ENCODE measurements at places on chromosomes 4 and X. TPM values are rescaled to one million over a fixed set of nuclear protein-coding genes. Genes with fewer than 3 reads are reported as not detected.

GRCh38 chr4:176902710-176903323, 110.1 kb upstream of the VEGFC start:
- peak overlapping the region; percentile 74 for H3K27ac ChIP-seq
- H3K27me3 ChIP-seq: no peaks in the 10 kb centered on the region
- H3K4me1 ChIP-seq: peaks cover 4% of the 10 kb centered on the region
- H3K36me3 ChIP-seq: no peaks in the 10 kb centered on the region
- no peak overlapping the region for H3K4me3 ChIP-seq
- no peak for DNase-seq

DNA sequence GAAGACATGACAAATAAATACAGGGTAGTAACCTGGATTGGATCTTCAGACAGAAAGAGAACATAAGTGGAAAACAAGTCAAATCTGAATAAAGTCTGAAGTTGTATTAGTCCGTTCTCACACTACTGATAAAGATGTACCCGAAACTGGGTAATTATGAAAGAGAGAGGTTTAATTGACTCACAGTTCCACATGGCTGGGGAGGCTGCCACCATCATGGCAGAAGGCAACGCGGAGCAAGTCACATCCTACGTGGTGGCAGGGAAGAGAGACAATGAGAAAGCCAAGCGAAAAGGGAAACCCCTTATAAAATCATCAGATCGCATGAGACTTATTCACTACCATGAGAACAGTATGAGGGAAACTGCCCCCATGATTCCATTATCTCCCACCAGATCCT, 82.8 kb downstream of the USP46 start:
- no peaks in the 10 kb centered on the region for H3K36me3 ChIP-seq
- DNase-seq: no peak
- no peak overlapping the region for H3K27ac ChIP-seq

- no peaks in the 10 kb centered on the region for H3K4me1 ChIP-seq
- H3K27me3 ChIP-seq: no peaks in the 10 kb centered on the region
- DNase-seq: no peak
- H3K36me3 ChIP-seq: no peaks in the 10 kb centered on the region
- H3K4me3 ChIP-seq: no peak overlapping the region
These were observed 47.7 kb upstream of the SYTL5 start for GRCh38 chrX:37958525-37959211.

Gene ADGRG2
- total RNA-seq: not detected

DNA sequence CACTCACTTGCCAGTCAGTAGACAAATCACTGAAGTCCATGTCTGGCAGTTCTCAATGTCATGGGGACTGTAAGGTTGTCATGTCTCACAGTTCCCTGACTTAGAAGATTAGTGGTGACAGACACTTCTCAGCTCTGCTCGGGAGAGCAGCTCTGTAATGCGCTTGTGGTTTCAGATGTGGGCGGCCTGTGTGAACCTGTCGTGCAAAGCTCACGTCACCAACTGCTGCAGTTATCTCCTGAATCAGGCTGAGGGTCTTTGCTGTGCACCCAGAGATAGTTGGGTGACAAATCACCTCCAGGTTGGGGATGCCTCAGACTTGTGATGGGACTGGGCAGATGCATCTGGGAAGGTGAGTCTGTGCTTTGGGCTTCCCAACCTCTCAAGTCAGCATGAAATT, at the start of gene IL9R:
IL9R (plus strand) TSS at position 261 of the 400 bp plus-strand sequence; CDS start at position 325, 64 bp downstream.
- peaks cover 12% of the 10 kb centered on the region for H3K4me1 ChIP-seq
- DNase-seq: peak; percentile 69
- H3K36me3 ChIP-seq: no peaks in the 10 kb centered on the region
- peak within 1 kb of the TSS; percentile 54 for H3K27ac ChIP-seq

- no peak overlapping the region for H3K27ac ChIP-seq
- H3K36me3 ChIP-seq: peaks cover 23% of the 10 kb centered on the region
- no peak for DNase-seq
- peaks cover 11% of the 10 kb centered on the region for H3K4me1 ChIP-seq
These were observed 41.6 kb upstream of the CXorf38 start for GRCh38 chrX:40688929-40689328.

GRCh38 chr4:69563424-69563823, 67.7 kb upstream of the UGT2B4 start:
- H3K27ac ChIP-seq: no peak overlapping the region
- no peaks in the 10 kb centered on the region for H3K4me1 ChIP-seq
- no peak overlapping the region for H3K4me3 ChIP-seq

- DNase-seq: no peak
- no peak overlapping the region for H3K4me3 ChIP-seq
- peaks cover 6% of the 10 kb centered on the region for H3K36me3 ChIP-seq
- H3K4me1 ChIP-seq: peaks cover 20% of the 10 kb centered on the region
These were observed 73.4 kb downstream of the CYTL1 start for GRCh38 chr4:4945829-4946228.

DNA sequence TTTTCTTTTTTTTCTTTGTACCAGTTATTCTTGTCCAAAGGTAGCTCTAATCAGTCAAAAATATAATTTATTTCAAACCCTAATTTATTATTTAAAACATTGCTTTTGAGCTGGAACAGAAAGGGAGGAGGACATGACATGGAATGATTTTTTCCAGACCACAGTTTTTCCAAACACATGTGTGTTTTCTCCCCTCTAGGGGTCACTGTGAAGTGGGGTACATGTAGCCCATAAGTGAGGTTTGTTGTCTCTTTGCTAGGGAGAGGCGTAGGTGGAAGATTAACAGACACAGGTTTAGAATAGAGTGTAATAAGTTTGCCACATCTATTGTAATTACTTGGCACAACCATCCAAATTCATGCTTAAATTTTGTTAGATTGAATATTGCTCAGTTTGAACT, 83.0 kb downstream of the TNIP2 start:
- H3K27me3 ChIP-seq: no peaks in the 10 kb centered on the region
- DNase-seq: no peak
- peaks cover 15% of the 10 kb centered on the region for H3K4me1 ChIP-seq
- peaks cover 39% of the 10 kb centered on the region for H3K36me3 ChIP-seq
- H3K27ac ChIP-seq: no peak overlapping the region
- H3K4me3 ChIP-seq: no peak overlapping the region

DNA sequence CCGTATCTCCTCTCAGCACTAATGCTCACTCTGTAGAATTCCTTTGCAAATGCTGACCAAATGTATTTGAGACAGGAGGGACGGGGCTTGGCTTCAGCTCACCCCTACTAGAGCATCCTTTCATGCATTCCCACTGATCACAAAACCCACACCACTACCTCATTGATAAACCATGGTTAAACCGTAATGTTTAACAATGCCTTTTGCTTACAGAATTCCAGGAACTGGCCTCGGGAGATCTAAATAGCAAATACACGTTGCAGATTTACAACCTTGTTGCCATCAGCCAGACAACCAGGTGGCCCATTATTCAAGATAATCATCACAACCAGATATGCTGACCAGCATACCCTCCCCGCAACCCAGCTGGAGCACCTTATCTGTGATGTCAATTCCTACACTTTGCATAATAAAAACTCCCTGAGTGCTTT, 391.9 kb downstream of the KCTD8 start:
- no peaks in the 10 kb centered on the region for H3K4me1 ChIP-seq
- DNase-seq: no peak
- H3K4me3 ChIP-seq: no peak overlapping the region
- H3K36me3 ChIP-seq: no peaks in the 10 kb centered on the region

Gene WDR17
- 2.7 TPM for total RNA-seq

GRCh38 chr4:134160211-134160610, 41.4 kb downstream of the PABPC4L start:
- no peaks in the 10 kb centered on the region for H3K4me1 ChIP-seq
- DNase-seq: no peak
- no peaks in the 10 kb centered on the region for H3K27me3 ChIP-seq

DNA sequence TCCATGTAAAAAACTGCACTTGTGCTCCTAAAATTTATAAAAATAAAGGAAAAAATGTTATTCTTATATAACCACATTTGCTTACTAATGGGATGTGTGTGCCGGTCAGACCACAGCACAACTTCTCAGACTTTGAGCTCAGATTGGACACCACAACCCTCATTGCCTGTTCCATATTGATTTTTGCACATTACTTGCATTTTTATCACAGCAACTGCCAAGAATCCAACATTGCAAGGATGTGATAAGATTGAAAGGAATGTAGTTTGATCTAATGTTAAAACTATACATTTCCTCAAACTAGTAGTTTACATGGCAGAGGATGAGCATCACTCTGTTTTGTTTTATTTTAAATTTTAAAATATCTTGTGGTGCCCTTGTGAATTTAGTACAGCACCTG, 227.8 kb downstream of the KDR start:
- no peak overlapping the region for H3K4me3 ChIP-seq
- H3K4me1 ChIP-seq: no peaks in the 10 kb centered on the region
- H3K27ac ChIP-seq: no peak overlapping the region
- peaks cover 3% of the 10 kb centered on the region for H3K27me3 ChIP-seq
- H3K36me3 ChIP-seq: no peaks in the 10 kb centered on the region

Gene LRIT3
- total RNA-seq: 0.16 TPM

- no peak for DNase-seq
- H3K27ac ChIP-seq: no peak overlapping the region
These were observed 90.0 kb downstream of the HMX1 start for GRCh38 chr4:8781641-8782040.

DNA sequence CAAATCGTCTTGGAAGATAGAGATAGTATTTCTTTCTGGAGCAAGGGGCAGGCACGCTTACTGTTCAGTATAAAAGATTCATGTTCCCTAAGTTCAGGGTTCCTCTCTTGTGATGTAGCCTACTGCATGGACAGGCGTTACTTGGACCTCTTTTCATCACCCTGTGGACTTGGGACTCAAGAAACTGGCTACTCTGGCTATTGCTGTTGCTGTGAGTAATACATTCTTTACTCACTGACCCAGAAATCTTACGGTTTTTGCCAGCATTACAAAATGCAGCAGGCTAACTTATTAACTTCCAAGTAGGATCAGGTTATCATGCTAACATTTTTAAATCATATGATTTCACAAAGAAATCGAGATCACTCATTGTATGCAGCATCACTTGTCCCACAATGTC, 12.8 kb upstream of the GUCY1B1 start:
- DNase-seq: no peak
- H3K4me3 ChIP-seq: no peak overlapping the region
- no peaks in the 10 kb centered on the region for H3K36me3 ChIP-seq
- no peaks in the 10 kb centered on the region for H3K27me3 ChIP-seq
- no peaks in the 10 kb centered on the region for H3K4me1 ChIP-seq

DNA sequence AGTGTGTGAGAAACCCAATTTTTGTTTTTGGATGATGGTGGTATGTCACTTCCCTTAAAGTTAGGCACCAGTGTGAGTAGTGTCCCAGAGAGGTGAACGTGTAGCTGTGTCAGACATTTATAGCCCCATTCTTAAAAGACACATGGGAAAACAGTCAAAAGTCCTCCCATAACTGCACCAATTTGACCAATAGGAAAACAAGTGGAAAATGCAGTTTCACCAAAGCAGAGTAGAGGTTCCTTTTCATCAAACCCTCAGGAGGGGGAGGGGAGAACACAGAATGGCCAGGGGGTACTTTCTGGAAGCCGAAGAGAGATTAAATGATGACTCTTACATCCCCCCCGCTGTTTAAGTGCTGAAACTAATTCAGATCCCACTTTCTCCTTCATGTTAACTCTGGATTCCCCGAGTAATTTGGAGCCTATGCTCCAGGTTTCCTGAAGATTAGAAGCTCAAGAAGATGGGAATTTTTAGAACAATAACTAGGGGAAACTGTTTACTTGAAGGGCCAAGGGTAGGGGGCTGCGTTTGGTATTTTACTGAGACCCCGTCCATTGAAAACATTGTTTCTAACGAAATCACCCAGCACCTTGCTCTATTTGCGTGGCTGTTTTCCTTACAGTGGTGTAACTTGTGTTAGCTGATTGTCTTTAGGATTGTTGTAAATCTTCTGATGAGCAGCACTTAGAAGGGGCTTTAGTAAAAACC, 2.1 kb upstream of the LEF1 start:
- no peaks in the 10 kb centered on the region for H3K27me3 ChIP-seq
- H3K36me3 ChIP-seq: peaks cover 17% of the 10 kb centered on the region
- DNase-seq: no peak
- peak overlapping the region; percentile 97 for H3K4me3 ChIP-seq
- H3K4me1 ChIP-seq: peaks cover 41% of the 10 kb centered on the region

- no peaks in the 10 kb centered on the region for H3K27me3 ChIP-seq
- peaks cover 14% of the 10 kb centered on the region for H3K4me1 ChIP-seq
- H3K36me3 ChIP-seq: peaks cover 23% of the 10 kb centered on the region
- no peak overlapping the region for H3K4me3 ChIP-seq
These were observed 20.5 kb downstream of the SEPTIN11 start for GRCh38 chr4:76969941-76970529.

DNA sequence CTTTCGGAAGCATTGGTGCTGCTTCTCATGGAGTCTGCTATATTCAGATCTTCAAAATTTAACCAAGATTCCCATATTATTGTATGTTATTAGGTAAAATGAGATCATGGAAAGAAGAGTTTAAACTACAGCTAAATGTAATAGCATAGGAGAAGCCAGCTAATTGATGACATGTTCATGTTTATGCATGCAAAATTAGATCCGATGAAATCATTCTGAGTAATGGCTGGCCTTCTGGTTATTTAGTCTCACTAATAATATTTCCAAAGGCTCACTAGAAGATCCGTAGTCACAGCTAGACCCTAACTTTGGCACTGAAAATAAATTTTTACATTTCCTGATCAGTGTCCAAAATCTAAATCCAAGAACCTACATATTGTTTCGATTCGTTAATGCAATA, 19.8 kb upstream of the PHKA2 start:
- no peak overlapping the region for H3K4me3 ChIP-seq
- no peaks in the 10 kb centered on the region for H3K36me3 ChIP-seq
- no peaks in the 10 kb centered on the region for H3K27me3 ChIP-seq
- no peak for DNase-seq

DNA sequence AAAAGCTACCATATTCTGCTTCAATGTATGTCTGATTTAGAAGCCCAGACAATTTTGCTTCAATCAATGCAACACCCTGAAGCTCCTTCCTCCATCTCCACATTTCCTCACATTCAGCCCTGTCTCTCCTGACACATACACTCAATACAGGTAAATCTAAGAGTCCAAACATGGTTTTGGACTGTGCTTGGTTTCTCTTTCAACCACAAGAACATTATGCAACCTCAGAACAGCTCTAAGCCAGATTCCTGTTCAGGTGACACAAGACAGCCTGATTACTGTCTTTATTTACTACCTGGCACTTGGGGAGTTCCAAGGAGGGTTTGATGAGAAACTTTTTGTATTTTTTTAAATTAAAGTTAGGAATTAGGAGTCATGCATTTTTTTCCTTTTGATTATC, 307.5 kb upstream of the SLIT2 start:
- no peak overlapping the region for H3K4me3 ChIP-seq
- H3K4me1 ChIP-seq: no peaks in the 10 kb centered on the region
- H3K27ac ChIP-seq: no peak overlapping the region
- no peaks in the 10 kb centered on the region for H3K36me3 ChIP-seq
- DNase-seq: no peak

GRCh38 chr4:8871417-8872401, at the start of gene HMX1:
HMX1 (minus strand) TSS chr4:8871839; CDS start chr4:8871614, 225 bp downstream.
- peaks cover 9% of the 10 kb centered on the region for H3K4me1 ChIP-seq
- no peak within 1 kb of the TSS for H3K4me3 ChIP-seq
- DNase-seq: no peak
- H3K36me3 ChIP-seq: no peaks in the 10 kb centered on the region

Gene S100P
- 2.5 TPM for total RNA-seq

Gene DDIT4L
- not detected for total RNA-seq

Gene ARSJ
- total RNA-seq: not detected

GRCh38 chr4:75891611-75892010, 10.6 kb downstream of the PPEF2 start:
- H3K4me1 ChIP-seq: no peaks in the 10 kb centered on the region
- no peaks in the 10 kb centered on the region for H3K36me3 ChIP-seq
- no peaks in the 10 kb centered on the region for H3K27me3 ChIP-seq
- H3K27ac ChIP-seq: no peak overlapping the region

Measured in activated naive CD8-positive, alpha-beta T cell treated with anti-CD3 and anti-CD28 coated beads for 36 hours (primary cell).